ENCODE measurements at places on chromosomes 16 and 17.

- DNase-seq, result no peak
Observed at GRCh38 chr17:13594310-13594709, 7.4 kb downstream of the HS3ST3A1 start.

DNA sequence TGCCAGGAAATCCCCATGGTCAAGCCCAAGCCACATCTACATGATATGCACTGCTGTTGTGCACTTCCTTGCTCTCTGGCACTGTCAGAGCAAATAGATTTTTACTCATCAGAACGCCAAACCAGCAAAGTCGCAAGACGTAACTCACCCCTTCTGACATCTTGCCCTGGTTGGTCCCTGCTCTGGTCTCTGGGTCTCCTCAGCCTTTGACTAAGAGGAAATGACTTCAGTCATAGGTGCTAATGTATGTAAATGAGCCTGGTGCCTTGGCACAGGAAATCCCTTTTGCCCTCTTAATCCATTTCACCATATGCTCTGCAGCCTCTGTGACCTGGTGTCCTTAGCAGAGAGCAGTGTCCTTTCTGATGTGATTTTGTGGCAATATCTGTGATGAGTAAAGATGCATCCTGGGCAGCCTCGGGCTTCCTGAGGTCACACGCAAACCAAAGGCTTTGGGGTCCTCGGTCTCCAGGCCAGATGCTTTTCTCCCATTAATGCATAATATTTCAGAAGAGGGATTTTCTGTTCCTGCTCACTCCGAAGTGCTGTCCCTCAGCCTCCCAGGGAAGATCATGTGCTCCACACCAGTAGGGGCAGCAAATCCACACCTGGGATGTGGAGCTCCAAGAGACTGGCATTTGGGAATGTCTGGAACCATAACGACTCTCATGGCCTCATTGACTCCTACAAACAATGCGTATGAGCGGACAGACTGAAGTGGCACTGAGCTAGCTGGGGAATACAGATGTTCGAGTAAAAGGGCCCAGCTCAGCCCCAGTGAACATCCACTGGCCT lies 66.9 kb downstream of the GP2 start:
- no peak for DNase-seq

GRCh38 chr16:6104428-6104827 lies 1006.8 kb upstream of the EEF2KMT start:
- DNase-seq, result no peak

GRCh38 chr16:81630635-81631031 lies 148.5 kb upstream of the PLCG2 start:
- no peak for DNase-seq

DNA sequence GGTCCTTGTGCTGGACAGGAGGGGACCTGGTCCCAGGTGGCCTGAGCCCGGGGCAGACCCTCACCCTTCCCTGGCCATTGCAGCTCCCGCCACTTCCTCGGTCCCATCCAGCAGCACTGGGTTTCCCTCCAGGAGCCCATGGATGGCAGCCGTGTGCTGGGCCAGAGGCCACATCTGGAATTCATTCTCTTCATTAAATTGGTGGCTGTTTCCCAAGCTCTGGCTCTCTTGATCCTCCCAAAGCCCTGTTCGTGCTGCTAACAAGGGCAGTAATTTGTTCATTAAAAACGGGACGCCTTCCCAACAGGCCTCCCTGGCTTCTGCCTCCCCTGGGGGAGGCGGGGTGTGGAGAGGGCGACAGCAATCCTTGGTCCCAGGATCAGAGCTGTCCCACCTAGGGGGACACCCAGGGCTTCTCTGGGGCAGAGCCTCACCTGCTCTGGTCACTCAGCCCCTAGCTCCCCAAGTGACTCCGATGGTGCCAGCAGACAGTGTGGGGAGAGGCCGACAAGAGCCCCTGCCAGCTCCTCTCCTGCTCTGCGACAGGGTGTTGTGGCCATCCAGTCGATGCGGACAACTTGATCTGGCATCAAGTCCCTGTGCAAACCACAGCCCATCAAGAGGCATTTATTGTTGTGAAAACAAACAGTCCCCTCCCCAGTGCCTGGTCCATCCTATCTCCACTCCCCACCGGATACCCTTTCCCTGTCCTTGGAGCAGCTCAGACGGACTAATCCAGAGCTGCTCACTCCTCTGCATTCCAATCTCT lies 44.0 kb downstream of the SDK2 start:
- no peak for DNase-seq

GRCh38 chr17:62089334-62089733 lies 24.3 kb upstream of the MED13 start:
- no peak for DNase-seq

- DNase-seq, result no peak
Observed at GRCh38 chr17:55452139-55452790, 30.6 kb upstream of the MMD start.

DNA sequence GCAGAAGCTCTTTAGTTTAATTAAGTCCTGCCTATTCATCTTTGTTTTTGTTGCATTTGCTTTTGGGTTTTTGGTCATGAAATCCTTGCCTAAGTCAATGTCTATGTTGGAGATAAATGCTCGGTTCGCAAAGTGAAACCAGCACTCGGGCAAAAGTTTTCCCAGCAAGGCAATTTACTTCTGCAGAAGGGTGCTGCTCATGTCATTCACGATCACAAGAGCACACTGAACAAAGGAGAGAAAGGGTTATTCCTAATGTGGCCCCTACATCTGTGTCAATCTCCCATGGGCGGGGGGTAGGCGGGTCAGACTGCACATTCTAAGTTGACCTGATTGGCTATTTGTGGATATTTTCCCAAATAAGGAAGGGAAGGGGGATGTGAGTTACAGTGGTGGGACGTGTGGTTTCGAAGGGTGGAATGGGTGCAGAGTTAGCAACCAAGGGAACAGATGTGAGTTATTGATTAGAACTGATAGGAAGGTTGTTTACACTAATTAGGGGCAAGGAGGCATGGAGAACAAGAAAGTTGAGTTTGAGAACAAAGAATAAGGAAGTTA lies 23.0 kb downstream of the ATF7IP2 start:
- DNase-seq, result no peak

GRCh38 chr17:38947189-38947588 lies 20.0 kb downstream of the FBXO47 start:
- no peak for DNase-seq

GRCh38 chr16:77759821-77760220 lies 28.5 kb upstream of the VAT1L start:
- no peak for DNase-seq

GRCh38 chr17:45940826-45941225 lies 46.5 kb downstream of the MAPT start:
- DNase-seq, result no peak

GRCh38 chr16:74268372-74268782 lies 28.2 kb upstream of the PSMD7 start:
- no peak for DNase-seq

DNA sequence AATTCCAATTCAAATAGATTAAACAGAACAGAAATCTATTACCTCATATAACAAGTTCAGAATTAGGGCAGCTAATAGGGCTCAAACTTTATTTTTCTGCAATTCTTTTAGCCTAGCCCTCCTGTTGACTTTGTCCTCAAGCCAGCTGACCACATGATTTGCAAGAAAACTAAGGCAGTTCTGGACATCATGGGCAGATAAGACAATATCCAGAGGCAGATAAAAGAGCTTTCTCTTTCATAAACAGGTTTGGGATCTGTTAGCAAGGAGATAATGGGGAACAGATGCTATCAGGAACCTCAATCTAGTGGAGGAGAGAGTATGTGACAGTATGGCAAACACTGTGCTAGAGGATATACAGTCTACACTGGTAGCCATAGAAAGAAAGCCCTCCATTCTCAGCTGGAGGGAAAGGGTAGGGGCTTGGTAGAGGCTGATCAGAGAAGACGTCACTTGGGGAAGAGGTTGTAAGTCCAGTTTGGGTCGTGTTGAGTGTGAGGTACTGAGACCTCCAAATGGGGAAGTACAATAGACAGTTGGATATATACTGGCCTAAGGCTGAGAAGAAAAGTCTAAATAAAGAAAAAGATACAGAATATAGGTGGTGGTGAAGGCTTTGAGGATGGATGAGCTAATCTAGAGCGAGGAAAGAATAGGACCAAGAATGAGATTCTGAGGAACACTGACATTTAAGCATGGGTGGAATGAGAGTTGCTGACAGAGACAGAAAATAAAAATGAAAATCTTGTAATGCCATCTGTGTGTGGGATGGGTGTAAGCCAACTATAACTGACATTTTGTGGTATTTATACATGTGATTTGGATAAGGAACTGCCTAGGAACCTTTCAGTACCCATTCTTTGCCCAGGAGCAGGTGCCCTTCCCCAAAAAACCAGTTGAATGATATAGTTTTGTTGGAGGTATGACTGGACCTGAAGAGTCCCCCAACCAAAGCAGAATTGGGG lies 67.4 kb downstream of the CYB561 start:
- DNase-seq, result no peak

- DNase-seq, result no peak
Observed at GRCh38 chr16:56679818-56680217, 2.5 kb upstream of the MT1X start.

- DNase-seq, result no peak
Observed at GRCh38 chr16:85104821-85105391, 7.4 kb downstream of the CIBAR2 start.

- DNase-seq, result no peak
Observed at GRCh38 chr16:76464955-76465620, 187.9 kb downstream of the CNTNAP4 start.

DNA sequence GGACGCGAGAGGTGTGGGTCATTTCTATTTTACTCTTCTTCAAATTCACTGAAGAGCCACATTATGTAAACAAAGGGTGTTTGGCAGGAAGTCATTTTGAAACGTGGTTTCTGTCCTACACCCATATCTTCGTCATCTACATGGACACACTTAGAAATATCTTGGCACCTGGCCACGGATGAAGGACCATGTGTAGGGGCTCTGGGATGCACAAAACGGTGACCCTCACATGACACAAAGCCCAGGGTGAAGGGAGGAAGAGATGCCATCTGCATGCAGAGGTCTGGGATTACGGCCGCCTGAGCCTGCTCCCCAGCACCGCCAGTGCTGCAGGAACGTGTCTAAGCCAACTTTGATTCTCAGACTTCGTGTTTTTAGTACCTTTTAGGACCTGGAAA lies 130.2 kb upstream of the CHMP6 start:
- DNase-seq, result no peak

GRCh38 chr17:77846531-77847085 lies 111.9 kb upstream of the TNRC6C start:
- no peak for DNase-seq

- no peak for DNase-seq
Observed at GRCh38 chr16:5837007-5837670, 739.5 kb upstream of the EEF2KMT start.

- no peak for DNase-seq
Observed at GRCh38 chr16:9311303-9311954, 220.0 kb downstream of the HAPSTR1 start.

DNA sequence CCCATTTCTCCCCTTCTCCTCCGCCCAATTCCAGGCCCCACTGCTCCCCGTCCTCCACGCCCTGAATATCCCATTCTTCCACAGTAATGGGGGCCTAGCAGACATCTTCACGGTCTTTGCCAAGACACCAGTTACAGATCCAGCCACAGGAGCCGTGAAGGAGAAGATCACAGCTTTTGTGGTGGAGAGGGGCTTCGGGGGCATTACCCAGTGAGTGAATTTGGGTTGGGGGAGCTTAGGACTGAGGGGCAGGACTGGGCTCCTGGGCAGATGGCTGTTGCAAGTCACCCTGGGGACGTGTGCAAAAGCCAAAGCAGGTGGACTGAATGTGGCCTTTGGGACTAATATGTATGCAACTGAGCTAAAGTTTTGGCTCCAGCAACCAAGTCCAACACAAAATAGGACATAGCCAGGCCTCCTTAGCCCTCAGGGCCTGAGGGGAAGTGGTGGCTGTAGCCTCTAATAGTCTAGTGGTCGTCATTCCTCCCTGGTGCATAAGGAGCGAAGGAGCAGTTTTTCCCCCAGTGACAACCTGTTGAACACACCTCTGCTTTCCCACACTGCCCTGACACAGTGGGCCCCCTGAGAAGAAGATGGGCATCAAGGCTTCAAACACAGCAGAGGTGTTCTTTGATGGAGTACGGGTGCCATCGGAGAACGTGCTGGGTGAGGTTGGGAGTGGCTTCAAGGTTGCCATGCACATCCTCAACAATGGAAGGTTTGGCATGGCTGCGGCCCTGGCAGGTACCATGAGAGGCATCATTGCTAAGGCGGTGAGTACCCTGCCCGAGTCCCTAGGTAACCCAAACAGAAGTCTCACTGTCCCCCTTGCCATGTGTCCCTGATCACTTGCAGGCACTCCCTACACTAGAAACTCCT lies 2.6 kb downstream of the ACADVL start:
- no peak for DNase-seq

- no peak for DNase-seq
Observed at GRCh38 chr17:47781397-47781796, 40.2 kb downstream of the OSBPL7 start.

DNA sequence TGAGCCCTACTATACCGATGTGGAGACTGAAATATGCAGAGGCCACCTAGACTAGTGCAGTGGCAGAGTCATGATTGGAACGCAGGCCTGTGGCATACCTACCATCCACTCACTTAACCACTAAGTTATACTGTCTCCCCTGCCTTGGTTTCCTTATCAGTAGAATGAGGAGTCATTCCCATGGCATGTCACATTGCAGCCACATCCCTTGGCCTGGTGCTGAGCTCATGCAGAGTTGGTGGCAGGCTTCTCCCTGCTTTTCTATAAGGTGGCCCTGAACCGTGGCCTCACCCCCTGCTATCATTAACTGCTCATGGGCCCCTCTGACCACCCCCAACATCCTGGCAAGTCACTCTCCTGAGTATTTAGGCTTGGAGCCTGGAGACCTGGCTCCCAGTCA lies 212.5 kb downstream of the KATNIP start:
- DNase-seq, result no peak

- DNase-seq, result no peak
Observed at GRCh38 chr17:54007855-54008254, 185.1 kb downstream of the KIF2B start.

DNA sequence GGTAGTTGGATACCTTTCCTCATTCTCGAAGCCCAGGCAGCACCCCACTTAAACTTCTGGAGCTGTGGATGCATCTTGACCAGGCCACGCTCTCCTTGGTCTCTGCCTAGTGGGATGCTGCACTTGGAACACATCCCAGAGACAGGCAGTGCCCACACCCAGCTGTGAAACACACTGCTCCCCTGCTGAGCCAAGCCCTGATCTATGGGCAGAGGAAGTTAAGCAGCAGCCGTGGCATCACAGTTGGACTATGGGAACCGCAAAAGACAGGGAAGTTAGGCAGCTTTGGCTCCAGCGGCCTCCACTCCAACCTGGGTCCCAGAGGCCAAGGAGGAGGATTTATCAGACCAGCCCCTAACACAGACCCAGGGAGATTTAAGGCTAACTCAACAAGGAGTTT lies 284.8 kb upstream of the CCL2 start:
- no peak for DNase-seq

GRCh38 chr17:45042346-45043120 lies 8.9 kb downstream of the DCAKD start:
- no peak for DNase-seq
